ENCODE measurements at places on chromosomes 1 and 21.

DNA sequence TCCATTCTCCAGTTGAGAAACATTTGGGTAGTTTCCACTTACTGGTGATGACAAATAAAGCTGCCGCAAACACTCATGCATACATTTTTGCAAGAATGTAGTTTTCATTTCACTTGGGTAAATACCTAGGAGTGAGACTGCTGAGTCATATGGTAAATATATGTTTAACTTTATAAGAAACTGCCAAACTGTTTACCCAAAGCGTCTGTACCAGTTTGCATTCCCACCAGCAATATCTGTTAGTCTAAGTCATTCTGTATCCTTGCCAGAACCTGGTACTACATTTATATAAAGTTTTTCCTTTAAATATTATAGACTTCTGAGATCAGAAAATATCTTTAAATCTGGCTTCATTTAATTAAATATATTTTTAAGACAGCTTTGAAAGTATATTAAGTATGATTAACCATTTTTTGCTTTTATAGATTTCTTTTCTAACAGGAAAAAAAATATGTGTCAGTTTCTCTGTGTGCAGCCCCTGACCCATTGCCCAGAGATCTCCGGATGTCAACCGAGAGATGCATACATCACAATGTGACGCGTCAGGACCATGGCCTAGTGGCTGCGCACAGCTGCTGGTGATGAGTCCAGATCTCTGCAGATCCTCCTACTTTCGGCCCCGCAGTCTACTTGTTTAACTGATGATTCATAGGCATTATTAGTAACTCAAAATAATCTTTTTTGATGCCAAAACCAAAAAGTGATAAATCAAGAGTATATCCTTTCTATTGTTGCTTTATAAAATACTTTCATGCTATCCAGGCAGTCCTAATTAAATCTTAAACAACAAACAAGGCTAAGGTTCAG is 227.1 kb upstream of the MAP1LC3C start:
- DNase-seq = no peak

GRCh38 chr1:79190074-79190473 is 183.5 kb upstream of the ADGRL4 start:
- no peak for DNase-seq

DNA sequence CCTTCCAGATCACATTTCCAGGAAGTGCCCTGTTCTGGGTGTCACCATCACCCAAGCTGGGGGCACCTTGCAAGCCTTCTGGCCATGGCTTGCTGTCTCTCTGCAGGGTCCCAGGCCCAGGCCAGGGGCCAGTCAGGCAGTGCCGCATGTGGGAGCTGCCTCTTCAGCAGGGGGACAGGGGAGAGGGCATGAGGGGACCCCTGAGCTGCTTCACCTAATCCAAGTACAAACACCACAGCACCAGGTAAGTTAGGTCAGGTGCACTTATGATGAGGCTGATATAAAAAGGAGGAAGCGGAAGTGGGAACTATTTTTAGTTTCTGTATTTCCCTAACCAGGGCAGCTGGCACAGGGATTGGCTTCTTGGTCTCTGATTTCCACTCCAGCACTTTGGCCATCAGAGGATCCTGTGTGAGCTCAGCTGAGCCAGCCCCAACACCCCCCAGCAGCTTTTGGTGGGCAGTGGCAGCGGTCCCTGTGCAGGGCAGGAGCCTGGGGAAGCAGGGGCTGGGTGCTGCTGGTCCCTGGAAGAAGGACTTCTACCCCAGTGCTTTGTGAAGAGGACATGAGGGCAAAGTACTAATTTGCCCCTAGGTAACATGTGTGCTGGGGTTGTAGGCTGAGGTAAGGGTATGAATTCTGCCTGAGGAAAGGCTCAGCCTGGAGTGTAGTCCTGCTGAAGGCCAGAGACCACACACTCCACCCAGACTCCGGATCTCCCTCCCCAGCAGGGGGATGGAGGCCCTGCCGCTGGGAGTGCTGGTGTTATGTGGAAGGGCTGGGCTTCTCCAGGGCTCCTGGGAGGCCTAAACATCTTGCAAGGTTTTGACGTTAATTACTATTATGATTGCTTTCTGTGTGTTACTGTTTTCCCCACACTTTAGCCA is 3.3 kb upstream of the PCBP3 start:
- no peak for DNase-seq

DNA sequence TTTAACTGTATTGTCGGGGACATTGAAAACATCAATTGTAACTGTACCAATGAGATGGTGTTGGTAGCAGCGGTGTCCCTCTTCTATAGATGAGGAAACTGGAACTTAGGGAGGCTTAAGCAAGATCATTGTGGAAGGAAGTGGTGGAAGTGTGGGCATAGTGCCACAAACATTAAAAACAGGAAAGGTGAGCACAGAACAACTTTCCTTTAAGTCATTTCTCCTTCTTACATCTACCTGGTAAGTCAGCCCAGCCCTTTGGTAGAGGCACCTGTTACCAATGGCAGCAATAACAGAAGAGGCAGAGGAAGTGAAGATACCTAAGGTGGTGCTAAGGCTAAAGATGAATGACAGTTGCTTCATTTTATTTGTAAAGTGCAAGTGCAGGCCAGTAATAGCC is 12.0 kb upstream of the CTSS start:
- DNase-seq = no peak

DNA sequence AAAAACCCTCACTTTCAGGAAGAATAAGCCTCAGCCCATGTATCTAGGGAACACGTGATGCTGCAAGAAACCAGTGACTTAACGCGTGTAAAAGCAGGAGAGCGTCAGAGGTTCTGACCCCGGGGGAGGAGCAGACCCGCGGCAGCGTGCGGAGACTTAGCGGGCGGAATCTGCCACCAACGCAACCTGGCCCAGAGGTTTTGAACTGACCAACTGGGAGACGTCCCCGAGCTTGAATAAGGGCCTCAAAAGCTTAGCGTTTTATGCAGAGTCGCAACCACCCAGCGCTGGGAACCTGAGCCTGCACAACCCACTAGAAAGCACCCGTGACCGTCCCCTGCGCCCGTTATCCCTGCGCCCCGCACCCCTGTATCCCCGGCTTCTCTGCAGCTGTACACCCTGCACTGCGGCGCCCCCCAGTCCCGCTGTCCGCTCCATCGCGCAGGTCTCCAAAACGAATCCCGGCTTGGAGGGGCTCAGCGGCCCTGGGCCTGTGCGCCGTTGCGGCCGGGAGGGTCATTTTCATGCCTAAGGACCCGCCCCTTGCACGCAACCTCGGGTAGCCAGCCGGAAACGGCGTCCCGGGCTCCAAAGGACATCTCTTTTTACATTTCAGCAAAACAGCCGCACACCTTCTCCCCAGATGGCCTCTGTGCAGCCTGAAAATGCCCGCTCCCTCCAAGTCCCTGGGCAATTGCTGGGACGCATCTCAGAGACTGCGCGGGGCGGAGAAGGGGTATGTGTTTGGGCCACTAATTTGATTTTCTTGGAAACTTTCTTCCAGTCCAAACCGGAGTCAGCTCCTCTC is 29.4 kb upstream of the TRIM17 start:
- DNase-seq = peak; percentile 38

DNA sequence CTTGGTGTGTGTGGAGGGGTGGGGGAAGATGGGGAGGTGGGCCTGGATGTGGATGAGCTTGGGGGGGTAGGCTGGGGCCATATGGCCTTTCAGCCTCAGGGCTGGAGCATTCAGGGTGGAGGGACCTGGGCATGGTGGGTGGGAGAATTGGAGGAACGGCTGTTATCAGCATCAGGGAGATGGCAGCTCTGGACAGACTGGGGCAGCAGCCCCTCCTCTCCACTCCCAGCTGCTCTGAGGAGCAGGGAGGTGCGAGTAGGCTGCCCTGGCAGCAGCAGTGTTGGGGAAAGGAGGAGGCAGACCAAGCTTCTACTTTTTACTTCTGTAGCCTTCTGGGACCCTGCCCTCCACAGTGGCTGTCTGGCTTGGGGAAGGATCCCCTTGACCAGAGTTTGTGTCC is 10.2 kb downstream of the PPFIA4 start:
- no peak for DNase-seq

DNA sequence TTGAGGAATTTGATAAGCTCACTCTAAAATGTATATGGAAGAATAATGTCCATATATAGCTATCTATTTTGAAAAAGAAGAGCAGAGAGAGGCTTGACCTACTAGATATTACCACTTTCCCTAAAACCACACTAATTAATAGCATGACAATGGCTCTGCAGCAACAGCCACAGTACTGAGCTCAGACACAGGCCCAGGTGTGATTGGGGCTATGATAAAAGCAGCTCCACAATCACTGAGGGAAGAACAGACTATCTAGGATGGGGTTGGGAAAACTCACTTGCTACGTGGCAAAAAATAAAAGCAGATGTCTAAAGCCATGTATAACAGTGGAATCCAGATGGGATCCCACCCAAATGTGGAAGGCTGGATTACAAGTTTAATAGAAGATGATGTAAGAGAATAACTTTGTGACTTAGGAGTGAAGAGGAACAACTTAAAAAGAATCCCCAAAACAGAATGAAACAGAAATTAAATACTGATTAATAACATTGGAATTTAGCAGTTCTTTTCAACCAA is 80.8 kb upstream of the RAB4A start:
- DNase-seq = no peak

DNA sequence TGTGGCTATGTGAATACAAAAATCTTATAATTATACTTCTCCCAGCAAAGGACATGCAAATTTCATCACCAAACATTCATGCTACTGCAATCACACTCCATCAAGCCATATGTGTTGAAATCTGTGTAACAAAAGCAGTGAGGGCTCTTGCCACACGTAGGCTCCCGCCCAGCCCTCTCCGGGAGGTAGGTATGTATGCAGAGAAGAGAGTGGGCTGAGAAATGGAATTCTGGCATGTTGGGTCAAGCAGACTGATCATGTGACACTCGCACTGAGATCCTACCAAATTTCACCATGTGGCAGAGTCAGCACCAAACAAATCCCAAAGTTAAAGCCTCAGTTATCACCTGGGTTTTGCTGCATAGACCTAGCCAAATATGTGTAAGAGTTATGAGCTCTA is 49.7 kb downstream of the APP start:
- DNase-seq = no peak

- peak; percentile 6 for DNase-seq
Observed at GRCh38 chr1:228986093-228986904, 251.0 kb downstream of the RHOU start.

DNA sequence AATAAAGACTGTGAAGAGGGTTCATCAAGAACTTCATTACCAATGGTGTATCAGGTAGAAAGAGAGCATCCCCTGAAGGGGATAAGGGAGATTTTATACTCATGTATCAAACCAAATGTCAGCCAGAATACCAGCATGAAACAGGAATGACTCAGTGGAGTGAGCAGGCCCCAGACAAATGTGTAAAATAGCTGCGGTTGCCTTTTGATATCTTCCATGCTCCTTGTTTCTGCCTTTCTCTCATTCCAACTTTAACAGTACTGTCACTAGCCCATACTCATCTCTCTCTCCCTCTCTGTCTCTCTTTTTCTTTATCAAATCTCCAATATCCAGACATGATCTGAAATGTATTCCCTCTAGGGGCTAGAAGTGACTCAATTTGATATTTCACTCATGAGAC is 47.8 kb downstream of the GPR88 start:
- DNase-seq = no peak
